ENCODE measurements at places on chromosomes 16 and 17. TPM values are rescaled to one million over a fixed set of nuclear protein-coding genes. Genes with fewer than 3 reads are reported as not detected.

CENPX gene
- 29.8 TPM for total RNA-seq

SLC16A13 gene
- total RNA-seq = 2.8 TPM

GRCh38 chr16:77564791-77565390 lies 130.1 kb upstream of the ADAMTS18 start:
- no peak overlapping the region for H3K4me3 ChIP-seq
- H3K36me3 ChIP-seq = no peaks in the 10 kb centered on the region
- no peak overlapping the region for H3K27ac ChIP-seq
- H3K27me3 ChIP-seq = no peaks in the 10 kb centered on the region

TMEM132E gene
- total RNA-seq = 0.20 TPM

KRT15 gene
- 0.17 TPM for total RNA-seq

DNA sequence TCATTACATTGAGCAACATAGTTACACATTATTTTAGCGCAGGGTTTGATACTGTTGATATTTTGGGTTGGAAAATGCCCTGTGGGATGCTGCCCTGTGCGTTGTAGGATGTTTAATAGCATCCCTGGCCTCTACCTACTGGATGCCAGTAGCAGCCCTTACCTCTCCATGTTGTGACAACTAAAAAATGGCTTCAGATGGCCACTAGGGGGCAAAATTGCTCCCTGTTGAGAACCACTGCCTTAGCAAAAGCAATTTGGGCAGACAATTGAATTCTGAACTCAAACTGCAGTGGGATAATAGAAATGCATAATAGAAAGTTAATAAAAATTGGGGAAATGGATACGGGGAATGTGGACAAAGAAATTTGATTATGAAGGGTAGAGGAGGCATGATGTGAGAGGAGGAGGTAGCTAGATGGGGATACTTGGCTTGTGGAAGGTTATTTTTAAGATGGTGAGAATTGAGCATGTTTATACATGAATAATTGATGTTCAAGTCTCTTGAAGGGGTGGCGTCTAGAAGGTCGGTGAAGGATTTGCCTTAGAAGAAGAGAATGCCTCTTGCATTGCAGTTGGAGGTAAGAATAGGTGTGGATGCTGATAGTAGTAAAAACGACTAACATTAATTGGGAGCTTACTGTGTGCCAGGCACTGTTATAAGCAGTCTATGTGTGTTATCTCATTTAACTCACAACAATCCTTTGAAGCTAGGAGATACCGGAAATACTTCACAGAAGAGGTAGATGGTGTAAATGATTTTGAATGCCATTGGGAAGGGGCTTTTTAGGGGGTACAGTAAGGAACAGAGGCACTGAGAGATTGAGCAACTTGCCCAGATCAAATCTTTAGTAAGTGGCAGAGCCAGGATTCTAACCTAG lies 19.0 kb downstream of the HEATR9 start:
- H3K27ac ChIP-seq = no peak overlapping the region
- no peak overlapping the region for H3K4me3 ChIP-seq
- no peaks in the 10 kb centered on the region for H3K27me3 ChIP-seq
- peak; percentile 27 for DNase-seq
- no peaks in the 10 kb centered on the region for H3K4me1 ChIP-seq
- no peaks in the 10 kb centered on the region for H3K36me3 ChIP-seq

DNA sequence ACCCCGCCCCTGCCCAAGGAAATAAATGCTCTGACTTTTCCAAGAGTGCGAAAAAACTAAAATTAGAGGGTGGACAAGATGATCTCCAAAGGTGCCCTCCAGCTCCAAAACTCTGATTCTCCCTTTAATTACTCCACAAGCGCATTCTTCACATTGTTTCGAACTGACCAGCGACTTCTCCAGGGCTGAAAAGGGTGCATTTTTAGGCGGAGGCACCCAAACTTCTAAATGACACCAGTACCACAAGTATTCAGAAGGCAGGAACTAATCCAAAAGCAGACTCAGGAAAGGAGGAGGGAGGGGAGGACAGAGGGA lies 750 bp downstream of the ZFHX3 start:
- H3K27ac ChIP-seq = no peak overlapping the region
- peak overlapping the region; percentile 85 for H3K4me3 ChIP-seq
- no peaks in the 10 kb centered on the region for H3K36me3 ChIP-seq
- H3K4me1 ChIP-seq = peaks cover 7% of the 10 kb centered on the region
- no peaks in the 10 kb centered on the region for H3K27me3 ChIP-seq
- no peak for DNase-seq

- no peaks in the 10 kb centered on the region for H3K4me1 ChIP-seq
- H3K27me3 ChIP-seq = no peaks in the 10 kb centered on the region
- no peak overlapping the region for H3K27ac ChIP-seq
- no peak for DNase-seq
- no peak overlapping the region for H3K4me3 ChIP-seq
Observed at GRCh38 chr17:57624386-57624785, 120.7 kb downstream of the CCDC182 start.

- H3K27me3 ChIP-seq = no peaks in the 10 kb centered on the region
- no peaks in the 10 kb centered on the region for H3K4me1 ChIP-seq
- no peak for DNase-seq
- no peak overlapping the region for H3K27ac ChIP-seq
- H3K4me3 ChIP-seq = no peak overlapping the region
Observed at GRCh38 chr16:66705790-66706505, 9.4 kb upstream of the CMTM4 start.

- no peaks in the 10 kb centered on the region for H3K36me3 ChIP-seq
- H3K27ac ChIP-seq = no peak overlapping the region
- no peaks in the 10 kb centered on the region for H3K27me3 ChIP-seq
- DNase-seq = no peak
- H3K4me1 ChIP-seq = no peaks in the 10 kb centered on the region
- H3K4me3 ChIP-seq = no peak overlapping the region
Observed at GRCh38 chr16:6947291-6947690, 385.4 kb upstream of the RBFOX1 start.

LASP1 gene
- 62.0 TPM for total RNA-seq

- H3K4me3 ChIP-seq = no peak overlapping the region
- no peaks in the 10 kb centered on the region for H3K27me3 ChIP-seq
- no peaks in the 10 kb centered on the region for H3K36me3 ChIP-seq
- H3K27ac ChIP-seq = no peak overlapping the region
- H3K4me1 ChIP-seq = peaks cover 36% of the 10 kb centered on the region
Observed at GRCh38 chr17:38873640-38874380, 4.0 kb downstream of the LASP1 start.

GAS2L2 gene
- 0.62 TPM for total RNA-seq

CEP295NL gene
- 4.5 TPM for total RNA-seq

MSLN gene
- 314 TPM for total RNA-seq

DNA sequence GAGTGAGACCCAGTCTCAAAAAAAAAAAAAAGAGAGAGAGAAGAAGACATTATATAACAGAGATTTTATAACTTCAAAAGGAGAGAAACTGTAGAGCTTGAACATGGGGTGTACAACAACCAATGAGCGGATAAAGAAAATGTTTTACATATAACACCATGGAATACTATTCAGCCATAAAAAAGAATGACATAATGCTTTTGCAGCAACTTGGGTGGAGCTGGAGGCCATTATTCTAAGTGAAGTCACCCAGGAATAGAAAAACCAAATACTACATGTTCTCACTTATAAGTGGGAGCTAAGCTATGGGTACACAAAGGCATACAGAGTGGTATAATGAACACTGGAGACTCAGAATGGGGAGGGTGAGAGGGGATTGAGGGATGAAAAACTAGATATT lies 61.1 kb downstream of the CHD9NB start:
- no peak overlapping the region for H3K27ac ChIP-seq
- no peaks in the 10 kb centered on the region for H3K27me3 ChIP-seq
- H3K4me1 ChIP-seq = no peaks in the 10 kb centered on the region
- H3K4me3 ChIP-seq = no peak overlapping the region
- no peak for DNase-seq

DNA sequence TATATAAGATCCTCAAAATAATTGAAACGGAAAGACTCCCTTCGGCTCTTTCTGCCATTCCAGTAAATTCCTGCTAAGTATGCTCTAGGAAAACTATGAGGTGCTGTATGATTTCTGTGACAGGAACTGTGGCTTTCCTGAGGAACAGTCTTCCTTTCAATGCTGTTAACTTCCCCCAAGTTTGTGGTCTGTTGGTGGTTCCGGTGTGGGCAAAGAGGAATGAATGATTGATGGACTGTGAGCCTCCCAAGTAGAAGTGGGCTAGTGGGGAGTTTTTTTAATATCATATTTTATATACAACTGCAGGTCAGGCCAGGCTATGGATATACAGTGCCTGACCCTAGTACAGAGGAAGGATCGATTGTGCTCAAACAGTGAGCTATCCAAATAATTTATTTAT lies 560.7 kb upstream of the RBFOX1 start:
- H3K27me3 ChIP-seq = no peaks in the 10 kb centered on the region
- DNase-seq = no peak
- no peak overlapping the region for H3K27ac ChIP-seq
- H3K4me3 ChIP-seq = no peak overlapping the region
- no peaks in the 10 kb centered on the region for H3K36me3 ChIP-seq
- H3K4me1 ChIP-seq = no peaks in the 10 kb centered on the region

- H3K36me3 ChIP-seq = no peaks in the 10 kb centered on the region
- no peak overlapping the region for H3K4me3 ChIP-seq
- no peaks in the 10 kb centered on the region for H3K27me3 ChIP-seq
- no peaks in the 10 kb centered on the region for H3K4me1 ChIP-seq
- no peak for DNase-seq
Observed at GRCh38 chr16:74268372-74268782, 28.2 kb upstream of the PSMD7 start.

DNA sequence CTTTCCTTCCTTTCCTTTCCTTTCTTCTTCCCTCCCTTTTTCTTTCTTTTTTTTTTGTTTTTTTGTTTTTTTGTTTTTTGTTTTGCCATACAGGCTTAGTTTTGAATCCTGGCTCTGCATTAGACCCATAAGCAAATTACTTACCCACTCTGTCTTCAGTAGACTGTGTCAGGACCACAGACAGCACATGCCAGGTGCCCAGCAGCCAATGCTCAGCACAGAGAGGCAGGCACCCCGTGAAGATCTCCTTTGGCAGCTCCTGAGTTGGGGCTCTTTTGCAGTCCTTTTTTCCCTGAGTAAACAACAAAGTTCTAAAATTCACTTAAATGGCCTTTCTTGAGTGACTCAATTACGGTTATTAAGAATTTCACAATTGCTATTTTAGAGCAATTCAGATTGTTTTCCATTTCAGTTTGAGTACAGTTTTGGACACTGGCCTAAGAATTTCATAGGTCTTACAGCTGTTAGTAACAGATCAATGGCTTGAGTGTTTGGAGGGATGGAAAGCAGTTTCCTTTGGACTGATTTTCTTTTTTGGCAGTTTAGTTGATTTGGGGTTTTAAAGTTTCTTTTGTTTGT lies 26.2 kb upstream of the SLC5A11 start:
- no peak overlapping the region for H3K4me3 ChIP-seq
- H3K27me3 ChIP-seq = no peaks in the 10 kb centered on the region
- H3K27ac ChIP-seq = no peak overlapping the region
- no peaks in the 10 kb centered on the region for H3K36me3 ChIP-seq
- H3K4me1 ChIP-seq = peaks cover 2% of the 10 kb centered on the region

CD7 gene
- total RNA-seq = 1.2 TPM

SLC16A11 gene
- total RNA-seq = 3.5 TPM

ZG16B gene
- 0.32 TPM for total RNA-seq

DNA sequence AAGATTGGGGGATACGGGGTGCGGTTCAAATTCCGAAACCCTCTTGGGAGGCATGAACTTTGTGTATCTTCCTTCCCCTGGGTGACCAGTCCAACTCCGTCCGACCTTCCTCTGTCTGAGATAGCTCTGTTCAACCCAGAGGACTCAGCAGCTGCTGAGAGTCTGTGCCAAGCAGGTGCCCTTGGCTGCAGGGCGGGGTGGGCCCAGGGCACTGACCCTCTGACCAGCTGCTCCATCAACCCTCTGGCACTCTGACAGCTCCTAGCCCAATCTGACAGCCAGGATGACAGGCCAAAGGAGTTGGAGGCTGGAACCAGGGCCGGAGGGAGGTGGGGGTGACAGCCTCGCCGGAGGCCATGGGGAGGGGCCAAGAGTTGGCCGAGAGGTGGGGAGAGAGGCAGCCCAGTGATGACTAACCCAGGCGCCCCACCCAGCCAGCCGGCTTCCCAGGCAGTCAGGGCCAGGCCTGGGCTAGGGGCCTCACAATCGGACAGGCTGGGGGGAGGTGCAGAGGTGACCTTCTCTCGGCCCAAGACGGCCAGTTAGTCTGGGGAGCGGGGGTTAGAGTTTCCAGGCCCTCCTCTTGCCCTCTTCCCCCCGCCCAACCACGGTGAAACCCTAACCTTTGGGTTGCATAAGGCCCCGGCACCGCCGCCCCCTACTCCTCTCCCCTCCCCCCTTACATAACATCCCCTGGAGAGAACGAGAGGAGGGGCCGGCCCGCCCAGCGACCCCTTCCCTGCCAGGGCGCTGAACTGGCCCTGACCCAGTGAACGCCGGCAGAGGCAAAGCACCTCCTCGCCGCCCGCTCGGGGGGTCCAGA lies 5.0 kb upstream of the TLCD2 start:
- peak overlapping the region; percentile 73 for H3K4me3 ChIP-seq
- peak overlapping the region; percentile 95 for H3K27ac ChIP-seq
- no peaks in the 10 kb centered on the region for H3K36me3 ChIP-seq
- DNase-seq = peak; percentile 91
- H3K4me1 ChIP-seq = peaks cover 19% of the 10 kb centered on the region

DNA sequence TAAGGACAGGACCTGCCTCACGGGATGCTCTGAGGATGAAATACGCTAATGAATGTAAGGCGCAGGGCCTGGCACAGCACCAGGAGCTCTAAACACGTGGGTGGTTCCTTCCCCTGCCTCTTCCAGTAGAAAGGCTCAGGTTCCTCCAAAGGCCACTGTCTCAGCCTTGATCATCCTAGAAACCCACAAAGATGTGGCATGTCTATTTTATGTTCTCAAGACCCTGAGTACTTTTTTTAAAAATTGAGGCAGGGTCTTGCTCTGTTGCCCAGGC lies 17.0 kb upstream of the MEAK7 start:
- no peak overlapping the region for H3K4me3 ChIP-seq
- no peaks in the 10 kb centered on the region for H3K4me1 ChIP-seq
- H3K27me3 ChIP-seq = no peaks in the 10 kb centered on the region
- H3K36me3 ChIP-seq = no peaks in the 10 kb centered on the region
- DNase-seq = no peak

- no peaks in the 10 kb centered on the region for H3K27me3 ChIP-seq
- DNase-seq = no peak
- H3K36me3 ChIP-seq = no peaks in the 10 kb centered on the region
- no peaks in the 10 kb centered on the region for H3K4me1 ChIP-seq
- H3K27ac ChIP-seq = no peak overlapping the region
- no peak overlapping the region for H3K4me3 ChIP-seq
Observed at GRCh38 chr17:62162898-62163297, 97.8 kb upstream of the MED13 start.

DNA sequence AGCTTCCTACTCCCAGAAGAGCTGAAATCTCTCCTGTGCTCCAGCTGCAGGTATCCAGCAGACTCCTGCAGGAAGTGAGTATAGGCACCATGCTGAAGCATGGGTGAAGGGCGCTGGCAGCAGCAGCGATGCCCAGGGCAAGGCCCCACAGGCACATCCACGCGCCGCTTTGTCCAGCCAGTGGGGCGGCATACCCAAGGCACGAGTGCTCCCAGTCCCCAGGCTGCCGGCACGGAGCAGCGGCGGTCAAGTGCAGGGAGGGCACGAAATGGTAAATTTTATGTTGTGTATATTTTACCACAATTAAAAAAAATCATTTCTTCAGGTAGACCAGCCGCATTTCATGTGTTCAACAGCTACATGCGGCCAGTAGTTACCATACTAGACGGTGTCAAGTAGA lies 73.1 kb downstream of the HIC1 start:
- no peak overlapping the region for H3K4me3 ChIP-seq
- H3K36me3 ChIP-seq = no peaks in the 10 kb centered on the region
- no peak overlapping the region for H3K27ac ChIP-seq
- H3K27me3 ChIP-seq = no peaks in the 10 kb centered on the region
- DNase-seq = no peak

GRAP gene
- total RNA-seq = 2.1 TPM
